ENCODE measurements at places on chromosomes 12 and 14.
A peak's percentile ranks its signal among the peaks of the same experiment; 100 is the strongest.

- DNase-seq, result no peak
Observed at GRCh38 chr14:90513161-90514014, 116.6 kb downstream of the CALM1 start.

GRCh38 chr14:94040247-94040646, 14.1 kb downstream of the OTUB2 start:
- no peak for DNase-seq

DNA sequence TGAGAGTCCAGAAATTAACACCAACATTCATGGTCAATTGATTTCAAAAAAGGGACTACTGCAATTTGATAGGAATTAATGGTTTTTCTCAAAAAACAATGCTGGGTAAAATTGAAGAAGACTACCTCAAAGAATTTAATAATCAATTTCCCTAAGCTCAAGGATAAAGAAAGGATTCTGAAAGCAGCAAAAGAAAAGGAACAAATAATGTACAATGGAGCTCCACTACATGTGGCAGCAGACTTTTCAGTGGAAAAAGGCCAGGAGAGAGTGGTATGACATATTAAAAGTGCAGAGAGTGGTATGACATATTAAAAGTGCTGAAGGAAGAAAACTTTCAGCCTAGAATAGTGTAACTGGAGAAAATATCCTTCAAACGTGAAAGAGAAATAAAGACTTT, 15.6 kb upstream of the TAS2R43 start:
- DNase-seq, result no peak

- DNase-seq, result no peak
Observed at GRCh38 chr12:45298721-45299692, 83.1 kb downstream of the ANO6 start.

GRCh38 chr14:80475074-80475473, 263.8 kb upstream of the DIO2 start:
- DNase-seq, result no peak

DNA sequence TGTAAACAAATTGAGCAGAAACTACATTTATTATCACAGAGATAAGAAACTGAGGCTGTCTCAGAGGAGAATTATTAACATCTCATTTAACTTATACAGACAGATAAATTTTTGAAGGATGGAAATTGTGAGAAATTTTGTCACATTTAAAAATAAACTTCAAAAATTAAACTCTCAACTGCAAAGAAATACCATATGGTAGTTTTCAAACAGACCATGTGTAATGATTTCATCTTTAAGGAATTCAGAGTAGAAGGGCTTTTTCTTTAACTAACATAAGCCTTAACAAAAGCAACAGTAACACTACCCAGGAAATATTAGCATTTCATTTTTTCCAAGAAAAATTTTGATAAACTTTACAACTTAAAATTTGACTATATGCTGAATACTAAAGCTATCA, 26.6 kb downstream of the NUP37 start:
- no peak for DNase-seq

DNA sequence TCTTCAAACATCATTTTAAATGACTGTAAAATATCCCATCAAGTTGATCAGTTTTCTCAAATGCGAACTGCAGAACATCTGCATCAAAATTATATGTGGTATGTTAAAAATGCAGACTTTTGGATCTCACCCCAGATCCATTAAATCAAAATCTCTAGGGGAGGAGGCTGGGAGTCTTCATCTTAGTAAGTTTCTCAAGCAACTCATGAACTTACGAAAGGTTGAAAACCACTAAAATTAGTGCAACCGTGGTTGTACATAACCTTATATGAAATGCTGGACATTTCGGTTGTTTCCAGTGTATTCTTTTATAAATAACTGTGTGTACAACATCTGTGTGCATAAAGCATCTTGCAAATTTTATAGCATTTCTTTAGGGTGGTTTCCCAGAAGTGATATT, 39.2 kb downstream of the ZFP36L1 start:
- no peak for DNase-seq

DNA sequence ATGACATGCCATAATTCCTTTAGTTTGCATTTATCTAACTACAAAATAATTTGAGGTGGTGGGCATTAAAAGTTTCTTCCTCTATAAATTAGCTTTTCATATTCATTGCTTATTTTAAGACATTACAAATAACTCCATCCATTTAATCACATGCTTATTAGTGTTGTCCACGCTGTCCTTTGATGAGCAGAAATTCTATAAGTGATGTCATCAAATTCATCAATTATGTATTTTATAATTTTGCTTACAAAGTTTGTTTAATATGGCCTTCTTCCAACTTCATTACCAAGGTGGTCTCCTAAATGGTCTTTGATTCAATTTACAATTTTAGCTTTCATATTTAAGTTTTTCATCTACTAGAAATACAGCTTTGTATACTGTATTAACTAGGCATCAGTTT, 173.5 kb downstream of the PRKD1 start:
- DNase-seq, result no peak

- DNase-seq, result no peak
Observed at GRCh38 chr12:82476511-82476910, 118.2 kb downstream of the METTL25 start.

- peak; percentile 59 for DNase-seq
Observed at GRCh38 chr14:100237735-100238418, 1.1 kb upstream of the YY1 start.

- DNase-seq, result no peak
Observed at GRCh38 chr14:92463141-92463540, 50.4 kb upstream of the RIN3 start.

- DNase-seq, result no peak
Observed at GRCh38 chr14:55645845-55646832, 66.1 kb downstream of the KTN1 start.

GRCh38 chr12:6722863-6723262, 983 bp upstream of the COPS7A start:
- no peak for DNase-seq

DNA sequence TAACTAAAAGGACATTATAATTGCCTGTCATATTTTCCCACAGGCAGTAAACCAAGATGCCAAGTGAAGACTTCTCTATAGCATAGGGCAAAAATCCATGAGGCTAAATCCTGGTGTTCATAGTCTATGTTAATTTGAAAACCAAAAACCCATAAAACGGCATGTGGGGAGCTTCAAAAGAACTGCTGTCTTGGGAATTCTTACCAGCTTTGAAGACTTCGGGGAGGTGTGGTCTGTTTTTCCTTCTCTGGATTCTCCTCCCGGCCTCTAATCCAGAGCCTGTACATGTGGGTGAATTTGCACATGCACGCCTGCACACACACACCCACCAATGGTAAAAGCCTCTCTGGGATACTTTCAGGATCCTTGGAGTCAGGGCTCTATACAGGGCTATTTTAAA, 61.9 kb upstream of the IFNG-AS1 start:
- no peak for DNase-seq

DNA sequence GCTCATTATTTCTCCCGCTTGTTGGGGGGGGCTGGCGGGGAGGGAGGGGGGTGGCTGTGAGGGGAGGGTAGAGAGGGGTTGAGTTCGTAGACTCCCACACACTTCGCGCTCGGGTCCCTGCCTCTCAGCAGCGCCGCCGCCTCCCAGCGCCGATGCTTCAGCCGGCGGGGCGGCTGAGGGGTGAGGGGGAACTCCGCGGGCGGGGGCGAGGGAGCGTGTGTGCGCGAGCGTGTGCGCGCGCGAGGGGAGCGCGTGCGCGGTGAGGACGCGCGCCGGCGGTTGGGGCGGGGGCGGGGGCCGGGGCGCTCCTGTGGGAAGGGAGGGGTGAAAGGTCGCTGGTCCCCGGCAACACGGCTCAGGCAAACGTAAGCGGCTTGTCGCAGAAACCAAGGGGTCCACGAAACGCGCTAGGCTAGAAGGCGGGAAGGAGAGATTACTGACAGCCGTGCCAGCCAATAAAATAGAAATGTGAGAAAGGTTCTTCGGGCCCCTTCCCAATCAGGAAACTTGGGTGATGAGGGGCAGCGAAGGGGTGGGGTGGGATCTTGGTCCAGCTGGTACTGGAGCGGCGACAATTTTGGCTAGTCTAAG, 343 bp upstream of the NOVA1 start:
- DNase-seq, result no peak

DNA sequence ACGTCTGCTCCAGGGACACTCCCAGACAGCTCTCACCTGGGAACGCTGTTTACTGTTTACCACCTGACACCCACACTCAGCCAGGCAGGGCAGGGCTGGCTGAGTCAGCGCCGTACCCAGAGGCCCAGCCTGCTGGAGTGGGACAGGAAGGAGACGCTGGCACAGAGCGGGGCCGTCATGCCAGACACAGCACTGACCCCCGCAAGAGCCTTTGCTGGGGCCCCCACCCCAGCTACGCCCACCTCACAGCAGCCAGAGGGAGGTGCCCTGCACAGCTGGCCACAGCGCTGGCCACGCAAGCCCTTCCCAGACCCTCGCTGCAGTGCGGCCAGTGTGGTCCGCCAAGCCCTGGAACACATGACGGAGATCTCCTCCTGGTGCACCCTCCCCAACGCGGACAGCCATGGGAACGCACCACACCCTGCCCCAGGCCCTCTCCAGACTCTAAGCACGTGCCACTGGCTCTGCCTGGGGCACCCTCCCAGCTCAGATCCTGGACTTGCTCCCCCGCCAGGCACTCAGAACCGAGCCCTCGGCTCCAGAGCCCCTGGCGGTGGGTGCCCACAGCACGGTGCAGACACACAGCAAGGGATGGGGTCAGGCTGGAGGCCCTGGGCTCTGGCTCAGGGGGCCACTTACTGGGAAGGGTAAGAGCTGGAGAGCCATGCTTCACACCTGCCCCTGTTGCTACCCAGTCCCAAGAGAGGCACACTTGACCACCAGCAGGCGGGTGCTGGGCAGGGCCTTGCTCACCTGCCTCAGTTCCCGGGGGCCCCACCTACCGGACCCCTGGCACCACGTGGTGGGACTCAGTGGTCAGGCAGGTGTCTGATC, 5.7 kb downstream of the AHNAK2 start:
- peak; percentile 25 for DNase-seq

- DNase-seq, result no peak
Observed at GRCh38 chr14:70317969-70318634, 41.4 kb downstream of the COX16 start.

DNA sequence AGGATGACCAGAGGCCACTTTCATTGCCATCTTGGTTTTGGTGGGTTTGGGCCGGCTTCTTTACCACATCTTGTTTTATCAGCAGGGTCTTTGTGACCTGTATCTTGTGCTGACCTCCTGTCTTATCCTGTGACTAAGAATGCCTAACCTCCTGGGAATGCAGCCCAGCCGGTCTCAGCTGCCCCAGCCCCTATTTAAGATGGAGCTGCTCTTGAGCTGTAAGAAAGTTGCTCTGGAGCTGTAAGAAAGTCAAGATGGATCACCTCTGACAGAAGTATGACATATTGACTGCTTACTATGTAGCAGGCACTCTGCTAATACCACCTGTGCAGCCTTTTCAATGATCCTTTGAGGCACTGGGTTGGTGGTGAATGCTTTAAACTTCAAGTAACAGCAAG, 52.1 kb downstream of the RIN3 start:
- DNase-seq, result no peak

- no peak for DNase-seq
Observed at GRCh38 chr14:47438650-47439140, 236.7 kb downstream of the MDGA2 start.

- DNase-seq, result no peak
Observed at GRCh38 chr12:48016373-48017020, 12.2 kb upstream of the COL2A1 start.

- no peak for DNase-seq
Observed at GRCh38 chr12:50024805-50025186, 498 bp downstream of the RACGAP1 start.

DNA sequence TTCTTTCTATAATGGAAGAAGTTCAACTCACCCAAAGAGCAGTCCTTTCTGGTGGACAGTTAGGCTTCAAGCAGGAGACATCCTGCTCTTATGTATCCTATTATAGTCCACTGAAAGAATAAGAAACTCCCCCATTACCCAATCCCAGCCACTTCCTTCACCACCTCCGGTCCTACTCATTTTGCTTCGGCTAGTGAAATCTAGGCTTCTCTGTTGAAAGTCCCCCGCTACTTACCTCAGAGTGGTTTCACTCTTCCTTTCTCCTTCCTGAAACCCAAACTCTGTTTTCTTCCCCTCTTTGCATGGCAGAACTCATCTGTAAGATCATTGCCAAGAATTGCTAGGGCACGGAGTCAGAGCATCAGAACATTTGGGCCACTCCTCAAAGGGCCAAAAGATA, at the start of gene GPR84:
TSS of gene GPR84 (minus strand) at position 74 of the 400 bp plus-strand sequence. CDS start 635 bp downstream, outside the sequence.
- no peak for DNase-seq

GRCh38 chr12:71194657-71195056, 36.9 kb upstream of the TSPAN8 start:
- DNase-seq, result no peak

DNA sequence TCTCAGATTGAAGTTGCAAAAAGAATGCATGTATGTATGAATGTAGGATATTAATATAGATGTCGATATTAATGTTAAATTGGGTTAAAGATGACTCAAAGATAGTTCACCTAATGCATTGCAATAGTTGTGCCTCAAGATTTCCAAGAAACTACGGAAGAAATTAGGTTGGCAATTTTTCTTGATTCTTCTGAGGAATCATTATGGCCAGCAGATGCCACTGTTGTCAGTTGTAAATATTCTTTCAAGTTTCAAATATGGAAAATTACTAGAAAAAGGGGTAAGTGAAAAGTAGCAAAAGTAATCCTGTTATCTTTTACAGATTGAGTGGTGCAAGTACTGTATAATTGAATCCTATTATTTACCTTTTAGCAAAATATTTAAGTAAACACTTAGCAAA, 202.1 kb downstream of the ADAMTS20 start:
- no peak for DNase-seq

DNA sequence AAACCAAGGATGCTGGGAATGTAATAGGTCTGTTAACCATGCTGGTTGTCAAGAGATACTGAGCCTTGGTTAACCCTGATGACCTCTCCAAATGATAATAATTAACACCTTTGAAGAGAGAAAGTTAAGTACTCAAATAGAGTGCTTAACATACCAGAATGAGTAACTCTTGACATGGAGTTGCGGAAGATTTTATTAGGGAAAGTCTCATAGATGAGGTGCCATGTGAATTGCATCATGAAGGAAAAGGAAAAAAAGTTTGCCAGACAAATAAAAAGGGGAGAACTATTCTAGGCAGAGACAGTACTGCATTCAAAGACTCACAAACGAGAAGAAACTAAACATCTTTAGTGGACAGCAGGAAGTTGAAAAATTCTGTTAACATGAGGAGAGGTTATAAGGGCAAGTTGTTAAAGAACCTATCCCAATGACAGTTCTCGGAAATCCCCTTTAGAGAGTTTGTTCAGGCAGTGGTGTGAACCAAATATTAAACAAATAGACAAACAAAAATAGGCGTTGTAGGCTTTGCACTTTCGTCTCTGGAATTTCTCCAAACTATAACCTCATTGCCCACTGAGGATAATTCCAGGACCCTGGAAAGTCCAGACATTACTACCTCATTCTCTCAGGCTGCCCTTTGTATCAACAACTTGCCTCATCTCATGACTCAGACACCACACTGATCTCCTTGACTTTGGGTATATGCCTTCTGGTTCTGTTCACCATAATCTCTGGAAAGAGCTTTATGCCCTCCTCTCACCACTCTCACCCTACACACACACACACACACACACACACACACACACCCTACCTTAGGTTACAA, 435.0 kb downstream of the GXYLT1 start:
- DNase-seq, result no peak

- DNase-seq, result no peak
Observed at GRCh38 chr14:100445436-100446088, 122.4 kb downstream of the SLC25A47 start.
